ENCODE measurements at places on chromosomes 16 and 17.

DNA sequence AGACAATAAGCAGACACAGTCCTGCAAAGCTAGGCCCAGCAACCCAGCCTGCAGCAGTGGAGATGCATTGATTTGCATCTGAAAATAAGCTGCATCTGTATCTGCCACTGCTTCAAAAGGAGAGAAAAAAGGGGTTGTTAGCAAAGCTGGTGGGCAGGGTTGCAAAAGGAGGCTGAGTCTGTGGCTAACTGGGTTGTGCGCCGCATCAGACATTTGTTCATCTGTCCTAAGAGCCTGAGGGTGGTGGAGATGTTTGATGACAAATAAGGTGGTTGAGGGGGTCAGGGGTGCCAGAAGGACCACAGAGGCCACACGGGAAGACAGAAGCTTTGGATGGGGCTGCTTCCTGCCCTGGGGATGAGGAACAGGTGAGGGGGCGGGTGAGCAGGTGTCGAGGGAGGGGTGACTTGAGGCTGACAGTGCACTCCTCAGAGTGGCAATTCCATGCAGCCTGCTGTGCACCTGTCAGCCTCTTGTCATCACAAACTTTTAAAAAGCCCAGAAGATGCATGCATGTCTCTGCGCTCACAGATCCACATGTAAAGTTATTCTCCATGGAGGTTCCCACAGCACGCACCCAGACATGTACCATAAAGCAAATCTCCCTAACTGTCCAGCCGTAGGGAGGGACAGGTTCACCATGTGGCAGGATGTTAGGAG lies 35.4 kb downstream of the WSB1 start:
- DNase-seq, result no peak

DNA sequence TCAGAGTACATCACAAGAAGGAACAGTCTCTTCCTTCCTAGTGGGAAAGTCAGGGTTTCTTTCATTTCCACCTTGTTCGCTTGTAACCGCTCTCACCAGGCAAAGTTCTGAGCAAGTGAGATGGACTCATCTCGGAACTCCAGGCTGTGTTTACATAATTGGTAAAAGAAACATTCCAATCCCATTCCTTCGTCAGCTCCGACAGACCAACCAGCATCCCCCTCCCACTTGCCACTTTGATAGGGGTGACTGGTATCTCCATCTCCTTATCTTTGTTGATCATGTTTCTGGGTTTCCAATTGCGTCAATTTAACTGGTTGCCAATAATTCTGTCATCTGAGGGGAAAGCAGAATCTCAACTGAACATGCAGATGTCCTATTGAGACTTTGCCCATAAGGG lies 36.8 kb upstream of the LYRM9 start:
- no peak for DNase-seq

DNA sequence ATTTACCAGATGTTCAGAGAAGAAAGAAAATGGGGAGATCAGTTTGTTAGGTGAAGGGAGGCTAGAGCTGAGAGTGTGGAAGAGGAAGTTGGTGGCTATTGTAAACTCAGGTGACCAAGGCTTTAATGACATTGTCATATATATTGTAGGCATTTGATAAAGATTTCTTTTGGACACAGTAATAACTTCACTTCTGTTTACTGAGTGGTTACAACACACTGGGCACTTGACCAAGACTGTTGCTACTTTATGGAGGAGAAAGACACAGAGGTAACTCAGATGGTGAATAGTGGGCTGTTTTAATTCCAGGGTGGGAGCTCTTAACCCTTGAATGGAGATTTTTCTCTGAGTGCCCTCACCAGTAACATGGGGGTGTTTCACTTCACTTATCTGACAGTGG lies 46.0 kb downstream of the TNRC6A start:
- no peak for DNase-seq

- no peak for DNase-seq
Observed at GRCh38 chr17:21215935-21216334, 2.0 kb upstream of the TMEM11 start.

DNA sequence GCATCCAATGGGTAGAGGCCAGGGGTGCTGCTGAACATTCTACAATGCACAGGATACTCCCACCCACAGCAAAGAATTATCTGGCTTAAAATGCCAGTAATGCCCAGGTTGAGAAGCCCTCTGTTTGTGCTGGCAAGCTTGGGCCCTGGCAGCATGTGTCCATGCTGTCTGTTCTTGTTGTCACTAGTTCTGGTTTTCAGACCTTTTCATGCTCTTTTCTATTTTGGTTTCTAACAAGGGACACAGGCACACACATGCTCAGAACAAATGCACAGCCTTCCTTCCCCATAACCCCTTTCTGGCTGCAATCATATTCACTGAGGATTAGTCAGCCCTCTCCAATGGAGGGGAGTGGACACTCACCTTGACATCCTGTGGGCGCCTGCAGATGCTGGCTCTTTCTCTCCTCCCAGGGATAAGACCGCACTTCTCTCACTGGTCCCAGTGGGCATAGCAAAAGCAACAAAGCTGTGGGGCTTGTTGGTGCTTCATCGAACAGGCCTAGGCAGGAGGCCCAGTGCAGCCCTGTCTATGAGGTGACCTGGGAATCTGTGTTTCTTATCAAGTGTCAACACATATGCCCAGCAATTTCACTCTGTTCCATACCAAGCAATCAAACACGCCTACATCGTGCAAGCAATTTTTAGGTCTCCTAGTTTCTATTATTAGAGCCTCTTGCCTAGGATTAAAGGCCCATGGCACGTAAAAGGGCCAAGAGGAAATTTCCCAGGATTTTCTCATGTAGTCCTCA lies 271.1 kb upstream of the CCL2 start:
- DNase-seq, result no peak

DNA sequence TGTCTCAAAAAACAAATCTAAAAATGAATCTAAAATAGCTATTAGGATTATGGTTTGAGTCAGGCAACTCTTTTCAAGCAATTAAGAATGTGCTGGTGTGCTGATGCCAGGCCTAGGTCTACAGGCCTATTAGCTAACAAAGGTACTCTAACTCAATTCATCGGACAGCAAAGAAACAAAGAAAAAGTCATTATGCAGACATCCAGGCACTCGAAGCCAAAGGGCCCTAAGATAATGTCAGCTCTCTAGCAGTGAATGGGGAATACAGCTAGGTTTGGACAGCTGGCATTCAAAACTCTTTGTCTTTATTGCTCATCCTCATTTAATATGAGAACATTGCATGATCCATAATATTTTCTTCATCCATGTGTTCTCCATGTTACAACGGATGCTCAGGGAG lies 108.5 kb downstream of the TMEM114 start:
- DNase-seq, result no peak

GRCh38 chr16:85986931-85987749 lies 88.2 kb downstream of the IRF8 start:
- DNase-seq, result peak; percentile 67

DNA sequence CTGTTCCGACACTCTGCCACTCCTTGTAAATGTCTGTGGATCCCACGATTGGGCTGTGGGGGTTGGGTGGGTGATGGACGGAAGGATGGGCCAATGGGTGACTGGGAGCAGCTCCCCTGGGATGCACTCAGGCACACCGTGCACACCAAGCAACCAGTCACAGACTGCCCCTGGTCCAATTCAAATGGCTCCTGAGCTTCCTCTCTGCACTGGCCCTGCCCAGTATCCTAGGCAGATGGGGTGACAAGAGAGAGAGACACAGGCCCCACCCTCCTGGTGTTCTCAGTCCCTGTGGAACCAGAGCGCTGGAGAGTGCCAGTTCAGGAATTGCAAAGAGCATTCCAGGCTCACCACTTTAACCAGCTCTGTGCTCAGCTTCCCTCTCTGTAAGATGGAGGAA lies 32.8 kb downstream of the BEAN1 start:
- no peak for DNase-seq
